NCI-H345 (cell line): ENCODE measurements at places on chromosomes 16 and 17.
A peak's percentile ranks its signal among the peaks of the same experiment; 100 is the strongest.

DNA sequence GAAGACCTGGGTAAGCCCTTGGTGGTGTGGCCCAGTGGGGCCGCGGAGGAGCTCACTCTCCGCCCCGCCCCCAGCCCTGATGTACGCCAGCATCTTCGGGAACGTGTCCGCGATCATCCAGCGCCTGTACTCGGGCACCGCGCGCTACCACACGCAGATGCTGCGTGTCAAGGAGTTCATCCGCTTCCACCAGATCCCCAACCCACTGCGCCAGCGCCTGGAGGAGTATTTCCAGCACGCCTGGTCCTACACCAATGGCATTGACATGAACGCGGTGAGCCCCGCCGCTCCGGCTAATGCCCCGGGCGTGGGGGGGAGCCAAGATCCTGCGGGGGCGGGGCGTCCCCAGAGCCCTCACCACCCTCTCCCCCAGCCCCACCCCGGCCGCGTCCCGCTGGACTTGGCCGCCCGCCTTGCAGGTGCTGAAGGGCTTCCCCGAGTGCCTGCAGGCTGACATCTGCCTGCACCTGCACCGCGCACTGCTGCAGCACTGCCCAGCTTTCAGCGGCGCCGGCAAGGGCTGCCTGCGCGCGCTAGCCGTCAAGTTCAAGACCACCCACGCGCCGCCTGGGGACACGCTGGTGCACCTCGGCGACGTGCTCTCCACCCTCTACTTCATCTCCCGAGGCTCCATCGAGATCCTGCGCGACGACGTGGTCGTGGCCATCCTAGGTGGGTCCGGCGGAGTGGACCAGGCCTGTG lies 12.1 kb upstream of the DCAF7 start:
- no peak for DNase-seq

GRCh38 chr17:66177048-66177447 lies 14.9 kb downstream of the CEP112 start:
- DNase-seq, result peak; percentile 88

GRCh38 chr17:511001-511698 lies 158.5 kb upstream of the RPH3AL start:
- no peak for DNase-seq

- DNase-seq, result peak; percentile 78
Observed at GRCh38 chr17:4440690-4441686, 7.2 kb downstream of the SPNS3 start.

- DNase-seq, result no peak
Observed at GRCh38 chr16:17013038-17013437, 457.7 kb downstream of the XYLT1 start.

DNA sequence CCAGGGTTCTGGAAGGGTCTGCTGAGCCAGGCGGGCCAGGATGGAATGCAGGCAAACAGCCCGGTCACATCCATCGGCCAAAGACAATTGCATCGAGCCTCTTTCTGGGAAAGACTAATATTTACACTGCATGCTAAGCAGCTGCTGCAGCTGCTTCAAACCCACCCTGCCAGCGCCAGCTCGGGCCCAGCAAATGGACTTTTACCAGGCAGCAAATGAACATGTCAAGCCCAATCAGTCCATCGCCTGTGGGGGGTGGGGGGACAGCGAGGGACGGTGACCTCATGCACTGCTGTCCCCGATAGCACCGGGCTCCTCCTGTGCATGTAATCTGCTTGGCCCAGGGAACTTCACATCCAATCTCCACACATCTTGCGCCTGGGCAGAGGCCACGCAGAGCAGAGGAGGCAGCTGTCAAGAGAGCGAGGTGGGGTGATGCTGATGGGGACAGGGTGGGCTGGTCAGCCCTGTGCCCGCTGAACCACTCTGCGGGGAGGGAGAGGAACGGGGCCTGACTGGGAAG lies 39.4 kb upstream of the CDH5 start:
- peak; percentile 87 for DNase-seq

DNA sequence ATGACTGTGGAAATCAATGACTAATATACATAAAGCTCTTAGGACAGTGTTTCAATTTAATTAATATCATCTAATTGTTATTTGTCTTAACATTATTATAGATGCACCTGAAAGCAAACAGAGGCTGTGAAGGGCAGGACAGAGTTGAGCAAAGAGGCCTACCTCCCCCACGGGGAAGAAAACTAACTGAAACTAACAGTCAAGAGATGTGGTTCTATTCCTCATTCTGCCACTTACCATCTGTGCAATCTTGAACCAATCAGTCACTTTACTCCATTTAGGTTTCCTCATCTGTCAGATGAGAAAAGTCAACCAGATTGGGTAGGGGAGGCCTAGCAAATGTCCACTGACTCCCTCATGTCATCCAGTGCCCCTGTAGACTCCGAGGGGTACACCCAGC lies 59.1 kb downstream of the C17orf67 start:
- DNase-seq, result no peak

DNA sequence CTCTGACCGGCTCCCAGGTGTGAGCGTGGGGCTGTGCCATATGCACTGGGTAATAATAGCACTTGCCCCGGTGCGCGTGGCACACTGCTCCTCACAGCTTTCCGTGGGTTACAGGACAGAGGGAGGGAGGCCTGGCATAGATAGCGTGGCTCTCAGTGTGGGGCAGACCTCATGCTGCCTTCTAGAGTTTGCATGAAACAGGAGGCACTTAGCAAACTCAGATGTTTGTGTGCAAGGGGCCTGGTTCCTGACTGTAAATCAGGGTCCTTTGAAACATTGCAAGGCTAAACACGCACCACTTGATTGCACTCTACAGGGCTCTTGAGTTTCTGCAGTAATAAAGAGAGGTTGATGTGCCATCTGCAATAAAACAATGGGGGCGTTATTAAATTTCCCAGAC lies 101.7 kb downstream of the RPTOR start:
- DNase-seq, result peak; percentile 86

DNA sequence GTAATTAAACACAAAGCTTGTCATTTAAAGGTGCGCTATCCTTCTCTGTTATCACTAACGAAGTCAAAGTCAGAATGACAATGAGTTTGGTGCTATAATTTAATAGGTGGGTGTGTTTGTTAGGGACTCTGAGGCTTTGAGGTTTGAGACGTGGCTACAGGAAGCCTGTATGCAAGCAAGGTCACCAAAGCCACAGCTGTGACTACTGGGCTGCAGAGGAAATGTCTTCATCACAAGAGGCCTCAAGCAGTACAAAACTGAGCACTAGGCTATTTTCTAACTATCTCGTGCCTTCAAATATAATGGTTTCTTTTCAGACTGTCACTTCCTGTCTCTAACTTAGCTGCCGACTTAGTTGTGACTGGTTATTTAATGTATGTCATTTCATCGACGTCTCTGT lies 141.2 kb downstream of the AATF start:
- DNase-seq, result no peak

- DNase-seq, result no peak
Observed at GRCh38 chr16:66376577-66377305, 10.2 kb downstream of the CDH5 start.

DNA sequence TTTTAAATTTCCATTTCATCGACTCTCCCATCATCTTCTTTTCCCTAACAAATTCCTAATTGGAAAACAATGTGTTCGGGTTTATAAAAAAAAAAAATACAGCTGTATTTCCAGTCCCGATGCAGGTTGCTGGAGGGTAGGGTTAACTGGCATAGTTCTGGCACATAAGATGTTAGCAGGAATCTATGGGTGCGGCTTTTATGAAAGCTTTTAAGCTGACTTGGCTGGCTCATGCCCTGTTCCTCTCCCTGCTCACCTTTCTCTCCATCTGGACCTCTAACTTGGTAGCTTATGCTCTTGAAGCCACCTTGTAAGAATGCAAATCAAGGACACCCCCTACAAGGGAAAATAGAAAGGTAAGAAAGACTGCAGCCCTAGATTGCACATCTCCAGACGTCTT lies 33.2 kb upstream of the KCNJ2 start:
- no peak for DNase-seq

DNA sequence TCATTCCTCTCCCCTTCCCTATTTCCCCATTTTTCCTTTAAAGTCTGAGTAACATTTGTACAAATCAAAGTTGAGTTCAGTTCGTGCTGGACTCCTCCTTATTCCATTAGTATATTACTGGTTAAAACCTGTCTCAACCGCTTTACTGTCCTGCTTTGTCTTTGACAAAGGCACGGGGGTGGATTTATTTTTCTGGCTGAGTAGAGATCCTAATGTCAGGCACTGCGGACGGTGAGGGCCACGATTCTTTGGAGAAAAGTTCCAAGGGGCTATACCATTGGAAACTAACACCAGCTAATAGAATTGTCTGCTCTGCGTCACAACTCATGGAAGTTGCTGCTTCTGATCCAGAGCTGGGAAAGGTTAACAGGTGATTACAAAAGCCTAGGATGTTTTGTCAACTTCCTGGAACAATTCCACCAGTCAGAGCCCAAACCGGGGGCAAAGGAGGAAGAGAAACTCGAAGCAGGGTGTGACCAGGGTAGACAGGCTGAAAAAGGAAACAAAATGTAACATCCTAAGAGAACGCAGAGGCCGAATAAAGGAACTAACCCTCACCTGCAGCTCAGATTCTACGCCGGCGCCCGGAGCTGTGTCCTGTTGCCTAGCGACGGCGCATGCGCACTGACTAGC lies 12.4 kb downstream of the TAT start:
- DNase-seq, result no peak

DNA sequence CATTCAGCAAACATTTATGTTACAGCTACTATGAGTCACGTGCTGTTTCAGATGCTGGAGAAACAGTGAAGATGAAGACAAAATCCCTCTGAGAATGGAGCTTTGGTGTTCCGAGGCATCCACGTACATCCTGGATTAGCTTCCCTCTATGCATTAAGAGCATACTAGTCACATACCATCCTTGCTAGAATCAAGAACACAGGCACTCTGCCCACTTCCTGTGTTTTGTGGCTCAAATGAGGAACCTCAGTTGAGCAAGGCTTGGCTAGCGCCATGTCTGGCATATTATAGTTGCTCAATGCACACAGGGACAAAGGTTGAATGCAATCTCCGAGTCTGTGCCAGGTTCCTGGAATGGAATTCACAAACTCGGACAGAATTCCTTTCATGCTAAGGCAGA lies 297.5 kb downstream of the XYLT1 start:
- no peak for DNase-seq

DNA sequence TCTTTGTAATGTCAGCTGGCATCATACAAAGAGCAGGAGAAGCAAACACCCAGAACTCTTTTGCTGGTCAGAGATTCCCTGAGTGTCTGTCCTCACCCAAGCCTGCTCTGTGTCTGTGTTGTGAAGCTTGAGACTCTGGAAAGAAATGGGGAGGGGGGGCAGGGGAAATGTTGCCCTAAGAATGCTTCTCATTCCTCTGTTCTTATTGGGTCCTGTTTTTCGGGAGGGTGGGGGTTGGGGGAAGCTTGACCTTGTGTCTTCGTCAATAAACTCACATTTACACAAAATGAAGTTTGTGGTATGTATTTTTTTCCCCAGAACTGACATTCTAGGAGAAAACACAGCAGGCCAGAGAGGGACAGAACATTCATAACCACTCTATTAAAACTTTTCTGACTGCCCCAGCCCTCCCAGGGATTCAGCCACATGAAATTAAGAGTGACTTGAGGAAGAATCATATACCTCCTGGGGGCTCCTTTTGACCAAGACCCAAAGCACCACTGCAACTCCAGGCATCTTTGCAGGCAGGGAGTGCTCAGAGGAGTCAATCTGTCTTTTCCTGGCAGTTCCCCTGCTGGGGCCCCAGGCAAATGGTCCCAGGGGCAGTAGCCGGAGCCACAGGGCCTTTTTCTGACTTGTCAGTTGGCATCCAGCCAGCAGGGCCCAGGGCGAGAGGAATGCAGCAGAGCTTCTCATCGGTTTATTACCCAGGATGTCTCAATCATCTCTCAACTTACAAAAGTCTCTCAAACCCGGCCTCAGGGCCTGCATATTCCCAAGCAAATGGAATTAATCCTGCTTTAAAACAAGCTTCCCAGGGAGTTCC lies 5.1 kb upstream of the RASL10B start:
- peak; percentile 31 for DNase-seq

- DNase-seq, result no peak
Observed at GRCh38 chr16:78761427-78761826, 662.0 kb downstream of the WWOX start.

- DNase-seq, result no peak
Observed at GRCh38 chr16:78286065-78286464, 186.6 kb downstream of the WWOX start.

DNA sequence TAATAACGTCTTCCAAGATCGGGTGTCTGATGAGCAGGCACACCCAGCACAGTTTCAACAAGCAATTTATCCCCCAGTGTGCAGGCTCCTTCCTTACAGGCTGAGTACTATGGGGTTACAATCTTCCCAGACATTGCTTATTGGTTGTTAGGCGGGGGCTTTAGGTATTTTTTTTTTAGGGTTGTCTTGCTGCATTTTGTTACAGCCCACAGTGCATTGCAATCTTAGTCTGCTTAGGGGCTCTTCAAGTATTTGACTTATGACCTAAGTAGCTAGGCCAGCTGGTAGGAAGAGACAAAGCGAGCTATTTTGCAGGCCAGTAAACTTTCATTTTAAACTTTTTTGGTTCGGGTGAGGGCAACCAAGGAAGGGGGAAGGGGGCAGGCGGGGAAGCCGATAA lies 5.8 kb downstream of the PLD6 start:
- DNase-seq, result no peak

DNA sequence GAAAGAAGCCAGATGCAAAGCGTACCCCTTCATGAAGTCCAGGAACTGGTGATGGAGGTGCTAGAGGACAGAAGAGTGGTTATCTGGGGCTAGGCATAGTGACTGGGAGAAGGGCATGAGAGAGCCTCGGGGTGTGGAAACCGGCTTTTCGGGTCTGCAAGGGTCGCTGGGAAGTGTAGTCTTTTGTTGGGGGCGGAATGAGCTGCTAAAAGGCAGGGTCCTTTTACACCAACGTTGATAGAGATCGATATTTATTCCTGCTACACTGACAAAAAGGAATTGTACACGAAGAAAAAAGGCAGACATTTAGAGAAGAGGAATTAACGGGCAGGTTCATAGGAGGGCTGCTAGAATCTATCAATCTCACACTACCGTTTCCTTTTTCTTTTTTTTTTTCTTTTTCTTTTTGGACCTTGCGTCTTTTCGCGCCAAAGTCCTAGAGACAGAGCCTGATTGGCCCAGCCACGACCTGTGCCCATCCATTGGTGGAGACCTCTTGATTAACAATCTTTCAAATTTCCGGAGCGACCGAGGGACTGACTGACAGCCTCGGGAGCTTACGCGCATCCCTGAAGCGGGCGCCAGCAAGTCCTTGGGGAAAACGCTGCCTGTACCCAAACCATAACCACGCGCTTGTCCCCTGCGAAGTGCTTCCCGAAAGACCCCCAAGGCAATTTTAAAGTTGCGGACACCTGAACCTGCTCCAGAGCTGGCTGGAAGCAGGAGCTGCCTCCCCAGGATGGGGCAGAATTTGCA lies 27.7 kb upstream of the DHRS7B start:
- DNase-seq, result peak; percentile 80

DNA sequence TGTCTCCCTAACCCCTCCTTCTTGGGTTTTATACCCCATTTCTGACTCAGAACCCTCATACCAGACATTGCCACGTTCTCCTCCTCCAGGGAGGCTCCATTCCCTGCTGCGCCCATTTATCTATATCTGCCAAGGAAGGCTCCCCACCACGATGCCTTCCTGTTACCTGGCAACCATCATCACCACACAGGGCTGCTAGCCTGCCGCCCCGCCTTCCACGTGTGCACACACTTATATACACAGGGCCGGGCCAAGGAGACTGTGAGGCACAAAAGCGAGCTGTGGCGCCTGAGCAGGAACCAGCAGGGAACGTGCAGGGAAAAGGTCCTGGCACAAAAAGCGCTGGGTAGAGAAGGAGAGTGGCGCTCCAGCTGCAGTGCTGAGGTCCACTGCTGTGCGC lies 261.8 kb downstream of the CBLN1 start:
- peak; percentile 0 for DNase-seq
